Activated naive CD4-positive, alpha-beta T cell treated with Interleukin-2 at 50 U/mL for 16 hours (primary cell): ENCODE measurements at places on chromosomes 1 and 21.

- DNase-seq = no peak
Observed at GRCh38 chr1:171939740-171940139, 98.4 kb downstream of the DNM3 start.

- DNase-seq = no peak
Observed at GRCh38 chr21:14526199-14526598, 19.9 kb downstream of the SAMSN1 start.

GRCh38 chr1:7831458-7831857 lies 21.4 kb downstream of the UTS2 start:
- no peak for DNase-seq

- DNase-seq = no peak
Observed at GRCh38 chr1:1861339-1861730, 29.6 kb downstream of the GNB1 start.

DNA sequence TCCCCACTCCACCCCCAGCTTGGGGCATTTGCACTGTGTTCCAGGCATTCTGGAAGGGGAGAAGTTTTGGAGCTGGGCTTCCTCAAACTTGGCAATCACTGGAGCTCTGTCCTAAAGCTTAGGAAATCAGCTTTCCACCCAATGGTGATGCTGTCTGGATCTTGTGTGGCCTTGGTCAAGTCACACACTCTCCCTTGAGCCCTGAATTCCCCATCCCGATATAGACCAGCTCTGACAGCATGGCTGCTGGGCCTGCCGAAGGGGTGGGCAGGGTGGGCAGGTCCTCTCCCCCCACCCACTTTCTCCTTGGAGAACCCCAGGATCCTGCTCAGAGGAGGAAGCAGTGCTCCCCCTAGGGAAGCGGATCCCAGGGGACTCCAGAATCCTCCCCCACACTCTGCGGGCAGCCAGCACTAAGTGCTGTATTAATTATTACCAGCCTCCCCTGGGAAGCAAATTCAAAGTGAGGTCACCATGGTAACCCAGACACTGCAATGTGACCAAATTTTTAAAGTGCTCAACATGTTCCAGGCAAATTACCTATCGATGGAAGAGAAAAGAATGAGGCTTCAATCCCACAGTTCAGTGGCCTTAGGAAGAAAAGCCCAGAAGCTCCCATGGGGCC lies 21.3 kb upstream of the LDLRAP1 start:
- DNase-seq = no peak

GRCh38 chr1:205447457-205448341 lies 8.1 kb downstream of the BLACAT1 start:
- DNase-seq = no peak

- no peak for DNase-seq
Observed at GRCh38 chr1:203671521-203672278, 45.1 kb downstream of the ATP2B4 start.

DNA sequence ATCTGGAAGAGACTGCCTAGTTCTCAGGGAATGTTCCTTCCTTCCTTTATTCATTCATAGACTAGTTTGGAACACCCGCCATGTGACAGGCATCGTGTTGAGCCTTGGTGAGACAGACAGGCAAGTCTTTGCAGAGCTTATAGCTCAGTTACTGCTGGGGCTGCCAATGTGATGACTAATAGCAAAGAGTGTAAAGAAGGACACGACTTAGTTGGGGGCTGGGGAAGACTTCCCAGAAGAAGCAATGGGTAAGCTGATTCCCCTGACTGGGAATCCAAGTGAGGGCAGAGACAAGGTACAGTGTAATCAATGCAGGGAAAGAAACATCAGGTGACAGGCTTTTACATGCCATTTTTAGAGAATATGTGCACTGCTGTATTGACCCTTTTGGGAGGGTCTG lies 51.2 kb downstream of the TENT5C start:
- DNase-seq = no peak

- DNase-seq = peak; percentile 2
Observed at GRCh38 chr1:183218971-183219615, 33.0 kb downstream of the LAMC2 start.

- DNase-seq = no peak
Observed at GRCh38 chr1:118294875-118295642, 110.0 kb upstream of the SPAG17 start.

DNA sequence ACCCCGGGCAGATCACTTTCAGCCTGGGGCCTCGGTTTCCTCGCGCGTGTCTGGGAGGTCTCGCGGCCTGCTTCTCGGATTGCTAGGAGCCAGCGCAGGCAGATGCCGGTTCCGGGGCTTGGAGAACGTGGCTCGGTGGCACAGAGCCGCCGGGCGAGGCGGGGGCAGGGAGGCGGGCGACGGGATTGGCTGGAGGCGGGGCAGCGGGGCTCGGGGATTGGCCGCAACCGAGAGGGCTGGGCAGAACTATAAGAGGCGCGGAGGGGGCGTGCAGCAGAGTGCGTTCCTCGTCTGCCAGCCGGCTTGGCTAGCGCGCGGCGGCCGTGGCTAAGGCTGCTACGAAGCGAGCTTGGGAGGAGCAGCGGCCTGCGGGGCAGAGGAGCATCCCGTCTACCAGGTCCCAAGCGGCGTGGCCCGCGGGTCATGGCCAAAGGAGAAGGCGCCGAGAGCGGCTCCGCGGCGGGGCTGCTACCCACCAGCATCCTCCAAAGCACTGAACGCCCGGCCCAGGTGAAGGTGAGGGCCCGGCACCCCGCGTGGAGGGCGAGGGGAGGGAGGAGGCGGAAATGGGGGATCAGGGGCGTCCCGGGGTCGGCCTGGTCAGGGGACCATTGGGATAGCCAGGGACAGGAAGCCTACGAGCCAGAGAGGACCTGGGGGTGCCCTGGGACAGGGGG lies at the start of gene MFSD2A:
MFSD2A (plus strand) TSS at position 276 of the 677 bp plus-strand sequence; CDS start at position 424, 148 bp downstream.
- DNase-seq = peak; percentile 94

GRCh38 chr1:234114648-234115307 lies 210.3 kb downstream of the SLC35F3 start:
- peak; percentile 29 for DNase-seq

- no peak for DNase-seq
Observed at GRCh38 chr21:20030390-20030789, 967.8 kb upstream of the NCAM2 start.

DNA sequence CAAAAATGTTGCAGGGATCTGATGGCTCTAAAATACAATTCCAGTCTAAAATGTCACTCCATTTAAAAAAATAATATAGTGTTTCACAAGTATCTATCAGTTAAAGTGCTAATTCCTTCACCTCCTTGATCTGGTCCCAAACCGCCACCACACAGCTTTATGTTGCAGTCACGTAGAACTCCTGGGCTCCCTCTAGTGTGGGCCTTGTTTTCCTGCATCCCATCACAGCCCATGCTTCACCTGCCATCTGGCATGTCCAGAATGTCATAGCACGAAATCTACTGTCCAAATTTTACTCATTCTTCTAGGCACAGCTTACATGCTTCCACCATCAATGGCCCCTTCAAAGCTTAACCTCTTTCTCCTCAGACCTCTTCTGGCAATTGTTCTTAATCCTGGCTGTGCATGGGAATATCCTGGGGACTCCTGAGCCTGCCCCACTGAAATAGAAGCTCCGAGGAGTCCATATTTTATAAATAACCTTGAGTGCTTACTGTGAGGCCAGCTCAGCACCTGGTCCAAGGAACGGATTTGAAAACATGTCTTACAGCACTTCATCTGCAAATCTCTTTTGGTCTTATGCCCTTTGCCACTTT lies 15.5 kb downstream of the FYB2 start:
- DNase-seq = no peak

GRCh38 chr1:85054664-85055063 lies 6.4 kb upstream of the MCOLN3 start:
- no peak for DNase-seq

DNA sequence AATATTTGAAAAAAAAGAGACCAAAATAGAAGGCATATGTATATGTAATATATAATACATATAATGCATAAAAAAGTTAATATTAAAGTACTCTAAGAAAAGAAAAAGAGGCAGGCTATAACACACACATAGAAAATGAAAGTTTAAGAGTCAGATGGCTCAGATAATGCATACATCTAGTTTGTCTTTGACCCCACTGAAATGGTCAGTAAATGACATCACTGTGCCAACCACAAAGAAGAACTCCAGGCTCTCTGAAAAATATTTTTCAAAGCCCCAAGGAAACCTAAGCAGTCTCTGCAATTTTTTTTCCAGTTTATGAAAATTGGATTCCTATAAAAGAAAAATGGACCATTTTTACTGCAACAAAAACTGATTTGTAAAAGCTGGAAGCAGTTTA lies 55.4 kb upstream of the SCYL3 start:
- DNase-seq = no peak

- DNase-seq = no peak
Observed at GRCh38 chr1:6075748-6076147, 30.1 kb downstream of the KCNAB2 start.

GRCh38 chr1:59714966-59715365 lies 99.8 kb upstream of the HOOK1 start:
- DNase-seq = no peak

- no peak for DNase-seq
Observed at GRCh38 chr21:31409831-31410487, 65.9 kb upstream of the TIAM1 start.

DNA sequence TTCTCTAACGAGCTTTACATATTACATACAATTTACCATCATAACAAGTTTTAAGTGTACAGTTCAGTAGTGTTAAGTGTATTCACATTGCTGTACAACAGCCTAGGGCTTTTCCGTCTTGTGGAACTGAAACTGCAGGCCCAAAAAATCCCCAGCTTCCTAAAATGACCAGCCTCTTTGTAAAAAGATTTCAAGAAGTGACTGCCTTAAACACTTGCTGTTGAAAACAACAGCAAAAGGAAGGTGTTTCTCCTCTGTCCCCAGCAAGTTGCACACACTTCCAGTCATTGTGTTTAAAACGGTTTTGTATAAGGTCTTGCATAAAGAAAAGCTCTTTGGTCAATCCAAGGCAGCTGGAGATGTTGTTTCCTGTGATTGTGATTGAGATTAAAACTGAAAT lies 16.0 kb upstream of the GBP1 start:
- DNase-seq = no peak

DNA sequence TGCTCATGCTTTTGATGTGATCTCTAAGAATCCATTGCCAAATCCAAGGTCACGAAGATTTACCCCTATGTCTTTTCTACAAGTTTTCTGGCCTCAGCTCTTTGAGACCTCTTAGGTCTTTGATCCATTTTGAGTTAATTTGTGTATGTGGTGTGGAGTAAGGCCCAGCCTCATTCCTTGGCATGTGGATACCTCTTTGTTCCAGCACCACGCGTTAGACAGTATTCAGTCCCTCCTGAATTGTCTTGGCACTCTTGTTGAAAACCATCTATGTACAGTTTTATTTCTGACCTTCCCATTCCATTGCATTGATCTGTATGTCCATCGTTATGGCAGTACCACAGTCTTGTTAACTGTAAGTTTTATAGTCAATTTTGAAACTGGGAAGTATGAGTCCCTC lies 8.0 kb upstream of the FTCD start:
- DNase-seq = no peak

DNA sequence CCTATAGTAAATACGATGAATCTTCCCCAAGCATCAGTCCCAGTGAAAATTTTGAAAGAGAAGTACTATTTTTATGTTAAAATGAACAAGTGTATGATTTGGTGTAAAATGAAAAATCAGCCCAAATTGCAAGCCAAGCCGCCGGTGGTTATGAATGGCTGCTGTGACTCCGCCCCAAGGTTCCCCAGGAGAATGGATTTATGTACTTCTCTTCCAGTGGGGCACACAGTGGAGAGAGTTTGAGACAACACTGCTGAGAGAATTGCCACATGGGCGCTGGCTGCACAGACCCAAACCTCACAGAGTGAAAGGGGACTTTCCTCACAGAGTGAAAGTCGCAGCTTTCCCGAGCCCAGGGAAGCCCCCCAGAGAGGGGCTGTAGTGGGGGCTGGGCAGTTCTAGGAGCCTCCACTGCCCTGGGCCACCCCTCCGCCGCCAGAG lies 24.0 kb downstream of the CDK18 start:
- DNase-seq = no peak

GRCh38 chr21:42520628-42521253 lies 7.1 kb downstream of the SLC37A1 start:
- DNase-seq = no peak

DNA sequence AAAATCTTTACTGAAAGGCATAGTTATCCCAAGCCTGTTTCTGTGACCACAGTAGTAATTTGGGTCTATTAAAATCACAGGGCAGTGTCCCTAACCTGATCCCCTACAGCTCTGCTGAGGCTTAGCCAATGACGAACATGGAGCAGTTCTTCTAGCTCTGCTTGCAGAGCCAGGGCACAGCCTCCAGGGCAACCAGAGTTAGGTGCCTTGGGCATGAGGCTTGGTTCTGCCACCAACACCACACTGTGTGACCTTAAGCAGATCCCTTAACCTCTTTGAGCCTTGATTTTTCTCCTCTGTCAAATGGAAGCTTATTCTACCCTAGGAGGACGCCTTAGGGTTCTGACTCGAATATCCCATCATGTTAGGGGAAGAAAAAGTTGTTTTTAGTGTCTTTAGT lies 86.7 kb upstream of the TLR5 start:
- DNase-seq = no peak

DNA sequence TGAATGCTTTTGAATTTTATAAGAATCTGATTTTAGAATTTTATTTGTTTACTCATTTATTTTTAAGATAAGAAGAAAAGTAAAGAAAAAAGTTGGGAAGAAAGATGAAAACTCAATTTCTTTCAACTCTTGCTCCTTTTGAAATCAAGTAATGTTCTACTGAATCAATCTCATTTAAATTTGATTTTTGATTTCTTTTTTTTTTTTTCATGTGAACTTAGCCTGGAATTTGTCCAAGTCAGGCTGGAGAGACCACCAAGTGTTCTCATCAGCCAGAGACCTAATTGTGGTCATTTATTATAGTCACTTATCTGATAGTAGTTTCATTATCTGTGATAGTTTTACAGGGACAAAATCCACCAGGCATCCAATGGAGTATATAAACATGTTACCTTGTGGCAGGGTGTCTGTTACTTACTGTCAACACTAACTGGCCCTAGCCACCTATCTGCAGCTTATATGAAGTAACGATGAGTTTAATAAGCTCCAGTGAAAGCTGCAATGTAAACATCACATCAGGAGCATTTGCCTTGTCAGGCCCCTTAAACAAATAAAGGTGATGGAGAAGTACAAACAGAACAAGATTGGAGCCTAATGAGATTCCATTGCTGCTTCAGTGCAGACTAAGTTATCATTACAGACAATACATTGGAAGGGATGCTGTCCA lies 39.2 kb downstream of the HLX start:
- no peak for DNase-seq

DNA sequence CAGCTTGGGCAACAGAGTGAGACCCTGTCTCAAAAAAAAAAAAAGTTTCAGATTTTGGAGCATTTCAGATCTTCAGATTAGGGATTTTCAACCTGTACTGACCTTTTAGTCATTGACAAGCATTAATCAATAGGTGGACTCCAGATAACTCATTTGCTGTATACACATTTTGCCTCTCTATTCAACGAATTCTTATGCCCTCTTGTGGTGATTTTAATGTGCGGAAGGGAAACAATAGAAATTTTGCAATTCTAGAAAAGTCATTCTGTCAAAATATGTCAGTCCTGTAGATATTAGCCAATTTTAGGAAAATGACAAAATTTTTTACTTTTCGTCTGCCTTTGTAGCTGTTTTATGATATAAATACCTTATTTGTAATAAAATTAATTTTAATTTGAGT lies 11.6 kb upstream of the OR2G2 start:
- DNase-seq = no peak
